ENCODE measurements at places on chromosomes 6 and 20. TPM values are rescaled to one million over a fixed set of nuclear protein-coding genes. Genes with fewer than 3 reads are reported as not detected.

ADGRG6 gene
- 0.37 TPM for polyA plus RNA-seq

MAFB gene
- 5.6 TPM for polyA plus RNA-seq

ZNF831 gene
- polyA plus RNA-seq = 0.14 TPM

RNF146 gene
- polyA plus RNA-seq = 222 TPM

SPATA25 gene
- polyA plus RNA-seq = 5.1 TPM

PRICKLE4 gene
- not detected for polyA plus RNA-seq

ADGRF4 gene
- not detected for polyA plus RNA-seq

SDCBP2 gene
- polyA plus RNA-seq = 5.2 TPM

FOXQ1 gene
- polyA plus RNA-seq = not detected

HCK gene
- polyA plus RNA-seq = not detected

KIAA0408 gene
- 109 TPM for polyA plus RNA-seq

SOX18 gene
- 0.12 TPM for polyA plus RNA-seq

All from neural cell (in vitro differentiated cells).